Mesangial cell (primary cell): ENCODE measurements at places on chromosomes 2 and 18. TPM values are rescaled to one million over a fixed set of nuclear protein-coding genes. Genes with fewer than 3 reads are reported as not detected.

Gene REG3G
- not detected in 2 replicates for total RNA-seq

Gene C1QL2
- not detected in 2 replicates for total RNA-seq

Gene FECH
- 31.1 and 35.1 TPM in 2 replicates for total RNA-seq

Gene SAG
- total RNA-seq: not detected in 2 replicates

Gene CRYGC
- not detected in 2 replicates for total RNA-seq

Gene FOXD4L1
- total RNA-seq: not detected in 2 replicates

Gene IMPACT
- 12.5 and 19.5 TPM in 2 replicates for total RNA-seq

Gene MAL
- total RNA-seq: 0.98 and 52.2 TPM in 2 replicates

Gene SLC20A1
- total RNA-seq: 57.0 and 80.8 TPM in 2 replicates

Gene RRM2
- 10.3 and 215 TPM in 2 replicates for total RNA-seq

Gene SRD5A2
- not detected in 2 replicates for total RNA-seq
